ENCODE measurements at places on chromosomes 12 and 14.
A peak's percentile ranks its signal among the peaks of the same experiment; 100 is the strongest.

DNA sequence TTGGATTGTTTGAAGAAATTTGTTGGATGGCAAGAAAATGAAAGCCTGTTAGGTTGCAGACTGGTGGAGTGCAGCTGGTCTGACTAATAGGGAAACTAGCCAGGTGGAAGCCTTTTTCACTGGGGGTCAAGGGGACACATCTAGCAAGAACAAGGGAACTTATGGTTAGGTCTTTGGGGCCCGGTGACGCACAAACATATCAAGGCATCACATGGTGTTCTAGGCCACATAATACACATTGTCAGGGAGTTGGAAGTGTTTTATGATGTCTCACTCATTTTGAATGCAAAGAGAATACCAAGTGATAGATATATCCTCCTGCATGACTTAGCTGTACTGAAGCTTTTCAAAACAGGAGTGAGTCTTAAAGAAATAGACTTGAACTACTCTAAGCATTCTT lies 351.2 kb downstream of the KCNH5 start:
- DNase-seq = no peak

GRCh38 chr14:47300796-47301195 lies 374.6 kb downstream of the MDGA2 start:
- DNase-seq = no peak

DNA sequence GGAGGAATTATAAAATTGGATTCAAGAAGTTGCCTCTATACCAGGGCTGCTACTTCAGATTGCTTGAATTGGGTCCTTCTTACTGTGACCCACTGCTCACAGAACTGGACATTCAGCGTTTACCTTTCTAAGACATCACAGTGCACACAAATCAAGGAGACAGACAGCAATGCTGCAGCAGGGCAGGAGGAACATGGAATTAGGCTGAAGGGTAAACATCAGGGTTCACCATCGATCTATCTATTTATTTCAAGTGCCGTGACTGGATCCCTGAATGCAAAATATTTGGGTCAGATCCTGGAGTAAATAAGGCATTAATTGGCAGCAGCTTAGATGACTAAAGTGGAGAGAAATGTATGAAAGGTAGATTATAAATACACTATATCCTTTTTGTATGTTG lies 76.9 kb upstream of the HMGA2 start:
- DNase-seq = no peak

GRCh38 chr12:59086126-59086525 lies 165.8 kb upstream of the LRIG3 start:
- no peak for DNase-seq

DNA sequence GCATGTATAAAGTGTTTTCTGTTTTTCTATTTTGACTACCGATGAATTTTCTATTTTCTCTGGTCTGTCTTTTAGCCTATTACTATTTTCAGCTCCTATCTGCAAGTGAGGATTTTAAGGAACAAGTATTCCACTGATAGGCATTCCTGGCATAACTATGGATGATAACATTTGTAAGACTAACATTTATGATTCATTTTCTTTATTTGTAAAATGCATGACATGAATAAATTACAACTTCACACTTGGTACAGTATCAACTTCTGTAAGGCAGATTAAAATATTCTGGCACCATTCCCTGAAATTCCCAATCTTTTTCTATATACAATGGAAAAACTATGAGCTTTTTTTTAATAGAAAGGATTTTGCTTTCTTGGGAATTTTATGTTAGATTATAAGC lies 121.0 kb upstream of the GARIN2 start:
- no peak for DNase-seq

DNA sequence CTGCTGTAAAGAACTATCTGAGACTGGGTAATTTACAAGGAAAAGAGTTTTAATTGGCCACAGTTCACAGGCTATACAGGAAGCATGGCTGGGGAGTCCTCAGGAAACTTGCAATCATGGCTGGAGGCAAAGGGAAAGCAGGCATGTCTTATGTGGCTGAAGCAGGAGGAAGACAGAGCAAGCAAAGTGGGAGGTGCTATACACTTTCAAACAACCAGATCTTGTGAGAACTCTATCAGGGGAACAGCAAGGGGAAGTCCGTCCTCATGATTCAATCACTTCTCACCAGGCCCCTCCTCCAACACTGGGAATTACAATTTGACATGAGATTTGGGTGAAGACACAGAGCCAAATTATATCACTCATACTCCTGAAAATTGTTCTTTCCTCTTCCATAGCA lies 109.5 kb upstream of the PKP2 start:
- DNase-seq = no peak

GRCh38 chr14:60862283-60862682 lies 118.6 kb downstream of the TRMT5 start:
- peak; percentile 31 for DNase-seq
